ENCODE measurements at places on chromosomes 3 and 15. TPM values are rescaled to one million over a fixed set of nuclear protein-coding genes. Genes with fewer than 3 reads are reported as not detected.

DNA sequence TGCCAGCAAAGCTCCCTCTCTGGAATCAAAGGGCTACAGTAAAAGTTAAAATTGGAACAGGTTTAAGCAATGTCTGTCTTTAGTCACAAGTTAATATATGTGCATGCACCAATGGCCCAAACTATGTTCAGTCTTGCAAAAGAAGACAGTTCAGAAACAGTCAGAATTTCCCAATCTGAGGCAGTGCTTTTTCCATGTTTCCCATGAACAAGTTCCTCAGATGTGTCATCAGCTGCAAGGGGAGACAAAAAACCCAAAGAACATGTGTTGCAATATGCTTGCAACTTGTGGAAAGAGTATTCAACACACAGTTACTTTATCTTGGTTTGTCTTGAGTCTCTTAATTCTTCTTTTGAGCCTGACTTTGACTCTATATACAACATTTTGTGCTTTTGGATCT lies 148.4 kb downstream of the USP13 start:
- no peak for DNase-seq

GOLGA6L4 gene
- 8.7 TPM for polyA plus RNA-seq

BRPF1 gene
- polyA plus RNA-seq: 7.2 TPM

XCR1 gene
- 0.04 TPM for polyA plus RNA-seq

CRYGS gene
- 1.6 TPM for polyA plus RNA-seq

SPRED1 gene
- polyA plus RNA-seq: 18.9 TPM

TM4SF1 gene
- 184 TPM for polyA plus RNA-seq

QRICH1 gene
- 78.9 TPM for polyA plus RNA-seq

GCNT3 gene
- 0.57 TPM for polyA plus RNA-seq

- DNase-seq: peak; percentile 82
These were observed 29.3 kb upstream of the SACM1L start for GRCh38 chr3:45659661-45660566.

- DNase-seq: no peak
These were observed 25.9 kb upstream of the KIF23 start for GRCh38 chr15:69388260-69388705.

GREM1 gene
- 10.9 TPM for polyA plus RNA-seq

DNA sequence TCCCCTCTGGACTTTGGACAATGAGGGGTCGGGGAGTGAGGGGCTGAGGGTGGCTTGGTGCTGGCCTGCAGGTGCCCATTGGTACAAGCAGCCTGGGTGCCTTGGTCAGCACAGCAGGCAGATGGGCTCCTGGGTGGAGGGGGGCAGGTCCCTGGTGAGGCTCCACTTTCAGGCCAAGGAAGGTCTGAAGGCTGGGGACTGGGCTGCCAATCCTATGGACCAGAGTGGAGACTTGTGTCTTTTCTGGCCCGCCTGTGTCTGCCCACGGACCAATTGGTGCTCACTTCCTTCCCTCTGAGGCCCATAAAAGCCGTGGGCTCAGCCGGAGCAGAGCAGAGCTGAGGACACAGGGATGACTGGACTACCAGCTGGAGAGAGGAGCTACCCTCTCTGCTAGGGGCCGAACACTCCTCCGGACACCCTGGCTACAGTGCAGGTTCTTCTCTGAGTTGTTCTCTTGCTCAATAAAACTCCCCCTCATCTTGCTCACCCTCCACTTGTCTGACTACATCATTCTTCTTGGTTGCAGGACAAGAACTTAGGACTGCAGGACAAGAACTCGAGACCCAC lies 31.9 kb upstream of the IREB2 start:
- DNase-seq: no peak

DNA sequence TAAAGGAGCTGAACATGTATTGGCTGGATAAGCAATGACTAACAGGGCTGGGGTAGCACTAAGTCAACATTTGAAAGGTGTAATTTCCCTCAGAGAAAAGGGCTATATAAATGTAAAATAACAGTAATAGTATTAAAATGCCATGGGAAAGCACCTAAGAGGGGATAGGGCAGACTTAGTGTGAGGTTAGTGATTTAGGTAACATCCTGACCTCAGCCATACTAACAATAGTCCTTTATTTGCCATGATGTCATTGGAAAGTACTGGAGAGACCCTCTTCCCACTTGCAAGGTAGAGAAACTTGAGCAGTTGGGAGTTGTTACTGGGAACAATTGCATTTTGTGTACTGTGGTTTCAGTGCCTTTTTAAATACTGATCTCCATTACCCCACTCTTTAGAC lies 103.4 kb downstream of the LSAMP start:
- no peak for DNase-seq

DNA sequence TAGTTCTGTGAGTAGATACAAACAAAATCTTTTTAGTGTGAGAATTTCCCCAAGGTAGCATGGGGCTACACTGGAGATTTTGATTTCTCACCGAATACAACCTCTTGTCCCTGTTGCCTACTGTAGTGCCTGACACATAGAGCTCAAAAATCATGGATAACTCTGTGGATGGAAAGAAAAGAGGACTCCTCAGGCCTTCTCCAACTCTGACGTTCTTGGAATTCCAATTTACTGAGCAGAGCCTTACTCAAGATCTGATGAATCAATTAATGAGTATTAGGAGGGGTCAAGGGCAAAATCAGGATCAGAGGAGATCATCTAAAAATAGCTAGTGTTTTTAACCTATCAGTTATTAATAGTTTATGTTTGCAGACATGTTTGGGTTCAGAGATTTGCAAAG lies 46.7 kb upstream of the PYDC2 start:
- no peak for DNase-seq

CCDC33 gene
- not detected for polyA plus RNA-seq

DNA sequence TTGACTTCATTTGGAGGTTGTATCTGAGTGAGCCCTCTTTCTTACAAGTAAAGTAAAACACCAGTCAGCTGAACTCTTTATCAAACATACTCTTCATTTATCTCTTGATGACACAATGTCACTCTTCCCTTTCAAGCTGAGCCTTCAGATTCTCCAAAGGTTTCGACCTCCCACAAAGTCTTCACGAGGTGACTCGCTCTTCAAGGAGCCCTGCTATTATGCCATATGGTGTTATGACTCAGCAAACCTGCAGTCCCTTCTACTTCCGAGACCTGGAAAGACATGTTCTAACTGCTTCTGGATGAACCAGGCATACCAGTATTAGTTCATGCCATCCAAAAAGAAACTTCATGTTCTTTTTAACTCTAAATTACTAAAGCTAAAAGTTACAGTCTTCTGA lies 23.1 kb downstream of the AADAC start:
- DNase-seq: no peak

- DNase-seq: no peak
These were observed 225.8 kb upstream of the ALCAM start for GRCh38 chr3:105140899-105141367.

GRCh38 chr15:99085413-99086326 lies 19.2 kb upstream of the SYNM start:
- no peak for DNase-seq

ABHD17C gene
- polyA plus RNA-seq: 2.1 TPM

- DNase-seq: no peak
These were observed 63.7 kb downstream of the KLF15 start for GRCh38 chr3:126293370-126294082.

GOLGA8J gene
- polyA plus RNA-seq: not detected
